WERI-Rb-1 (cell line): ENCODE measurements at places on chromosomes 3 and 15.
A peak's percentile ranks its signal among the peaks of the same experiment; 100 is the strongest.

DNA sequence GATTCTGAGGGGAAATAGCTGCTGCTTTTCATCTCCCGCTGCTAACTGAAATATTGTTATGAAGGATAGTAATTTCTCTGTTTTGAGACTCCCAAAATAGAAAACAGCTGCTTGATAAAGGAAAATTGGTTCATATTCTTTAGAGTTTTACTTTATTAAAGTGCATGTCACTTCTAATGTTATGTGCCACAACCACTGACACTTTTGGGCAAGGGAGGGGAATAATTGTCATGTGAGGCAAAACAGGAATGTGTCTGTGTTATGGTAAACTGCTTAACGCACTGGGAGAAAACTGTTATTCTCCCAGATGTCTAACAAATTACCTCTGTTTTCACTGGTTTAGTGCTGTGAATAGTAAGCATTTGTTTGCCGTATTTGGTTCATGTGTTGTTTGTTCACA lies 201.6 kb downstream of the PDZRN3 start:
- DNase-seq = no peak

DNA sequence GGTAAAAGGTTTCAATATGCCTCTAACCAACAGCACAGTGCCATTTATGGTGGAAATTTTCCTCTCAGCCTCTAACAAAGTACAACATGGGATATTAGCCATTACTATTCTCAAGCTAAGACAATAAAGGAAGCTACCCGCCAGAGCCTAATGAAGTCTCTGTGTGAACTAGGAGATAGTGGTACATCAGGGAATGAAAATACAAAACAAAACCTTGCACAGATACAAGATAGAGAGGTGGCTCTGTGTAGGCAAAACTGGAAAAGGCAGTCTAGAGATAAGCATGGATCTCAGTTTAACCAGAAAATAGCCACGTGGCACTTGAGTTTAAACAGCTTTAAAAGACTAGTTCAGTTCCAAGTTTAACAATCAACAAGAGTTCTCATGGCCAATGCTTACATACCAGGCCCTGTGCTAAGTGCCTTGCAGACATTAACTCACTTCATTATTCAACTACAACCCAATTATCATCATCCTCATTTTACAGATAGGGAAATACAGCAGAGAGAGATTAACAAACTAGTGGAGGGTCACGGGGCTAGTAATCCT lies 279.3 kb downstream of the IGSF11 start:
- DNase-seq = no peak

GRCh38 chr3:20573175-20573574 lies 387.2 kb upstream of the SGO1 start:
- DNase-seq = no peak

DNA sequence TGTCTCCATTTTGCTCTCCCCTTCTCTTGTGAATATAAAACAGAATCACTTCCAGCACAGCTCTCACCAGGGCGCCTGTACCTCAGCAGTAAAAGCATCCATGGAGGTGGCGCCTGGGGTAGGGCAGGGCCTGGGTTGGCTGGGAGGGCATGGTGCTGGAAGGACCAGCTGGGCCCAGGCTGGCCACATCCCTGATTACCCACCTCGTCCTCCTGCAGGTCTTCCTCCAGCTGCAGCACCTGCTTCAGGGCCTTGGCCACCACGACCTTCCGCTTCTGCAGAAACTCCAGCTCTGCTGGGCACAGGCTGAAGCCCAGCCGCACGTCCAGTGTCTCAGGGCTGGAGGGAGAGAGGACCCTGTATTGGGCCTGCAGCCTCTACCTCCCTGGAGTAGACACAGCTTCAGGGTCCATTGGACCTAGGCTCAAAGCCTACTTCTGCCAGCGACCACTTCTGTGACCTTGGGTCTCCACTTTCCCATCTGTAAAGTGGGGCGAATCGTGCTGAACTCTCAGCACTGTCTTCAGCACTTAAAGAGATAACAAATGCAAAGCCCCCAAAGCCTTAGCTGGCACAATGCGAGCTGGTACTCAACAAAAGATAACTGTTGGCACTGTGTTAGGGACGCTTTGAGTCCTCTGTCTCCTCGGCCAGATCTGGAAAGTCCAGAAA lies 23.8 kb downstream of the PLA2G4E start:
- DNase-seq = no peak

- DNase-seq = peak; percentile 60
Measured at GRCh38 chr3:148970271-148970670, 21.1 kb upstream of the GYG1 start.

DNA sequence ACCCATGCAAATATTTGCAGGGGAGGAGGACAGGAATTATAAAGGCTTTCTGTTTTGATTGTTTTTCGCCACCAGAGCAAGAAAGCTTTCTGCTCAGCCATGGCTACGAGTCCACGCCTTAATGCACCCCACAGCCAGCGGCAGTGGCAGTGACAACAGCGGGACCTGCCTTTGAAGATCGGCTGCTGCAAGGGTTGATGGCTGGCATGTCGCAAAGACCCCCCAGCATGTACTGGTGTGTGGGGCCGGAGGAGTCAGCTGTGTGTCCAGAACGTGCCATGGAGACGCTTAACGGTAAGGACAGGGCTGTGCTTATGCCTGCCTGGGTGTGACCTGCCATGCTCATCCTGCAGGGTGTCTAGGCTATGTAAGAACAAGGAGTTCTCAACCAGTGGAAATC lies 5.3 kb downstream of the LRRK1 start:
- DNase-seq = no peak

DNA sequence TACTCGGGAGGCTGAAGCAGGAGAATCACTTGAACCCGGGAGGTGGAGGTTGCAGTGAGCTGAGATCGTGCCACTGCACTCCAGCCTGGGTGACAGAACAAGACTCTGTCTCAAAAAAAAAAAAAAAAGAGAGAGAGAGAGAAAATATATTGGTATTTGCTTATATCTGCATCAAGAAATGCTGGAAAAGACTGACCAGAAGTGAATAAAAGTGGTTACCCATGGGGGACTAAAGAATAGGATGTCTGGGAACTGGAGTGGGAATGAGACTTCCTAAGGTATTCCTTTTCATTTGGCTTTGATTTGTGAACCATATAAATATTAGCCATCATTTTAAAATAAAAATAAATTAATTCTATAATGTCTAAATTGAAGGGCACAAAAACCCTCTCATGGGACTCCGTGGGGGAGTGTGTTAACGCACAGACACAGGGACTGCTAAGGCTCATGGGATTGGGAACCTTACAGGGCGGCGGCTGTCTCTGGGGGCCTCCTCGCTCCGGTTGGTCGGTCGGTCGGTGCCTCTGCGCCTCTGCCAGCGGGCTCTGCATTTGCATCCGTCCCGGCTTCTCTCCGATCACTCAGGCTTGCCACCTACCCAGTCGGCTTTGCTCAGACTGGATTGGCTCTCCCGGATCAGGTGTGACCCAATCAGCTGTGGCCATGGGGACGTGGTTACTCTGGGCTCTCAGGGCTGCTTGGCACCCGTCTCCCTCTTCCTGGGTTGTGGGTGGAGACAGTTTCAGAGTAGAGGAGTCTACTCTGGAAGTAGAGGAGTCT lies 12.7 kb upstream of the TSPAN3 start:
- DNase-seq = no peak

DNA sequence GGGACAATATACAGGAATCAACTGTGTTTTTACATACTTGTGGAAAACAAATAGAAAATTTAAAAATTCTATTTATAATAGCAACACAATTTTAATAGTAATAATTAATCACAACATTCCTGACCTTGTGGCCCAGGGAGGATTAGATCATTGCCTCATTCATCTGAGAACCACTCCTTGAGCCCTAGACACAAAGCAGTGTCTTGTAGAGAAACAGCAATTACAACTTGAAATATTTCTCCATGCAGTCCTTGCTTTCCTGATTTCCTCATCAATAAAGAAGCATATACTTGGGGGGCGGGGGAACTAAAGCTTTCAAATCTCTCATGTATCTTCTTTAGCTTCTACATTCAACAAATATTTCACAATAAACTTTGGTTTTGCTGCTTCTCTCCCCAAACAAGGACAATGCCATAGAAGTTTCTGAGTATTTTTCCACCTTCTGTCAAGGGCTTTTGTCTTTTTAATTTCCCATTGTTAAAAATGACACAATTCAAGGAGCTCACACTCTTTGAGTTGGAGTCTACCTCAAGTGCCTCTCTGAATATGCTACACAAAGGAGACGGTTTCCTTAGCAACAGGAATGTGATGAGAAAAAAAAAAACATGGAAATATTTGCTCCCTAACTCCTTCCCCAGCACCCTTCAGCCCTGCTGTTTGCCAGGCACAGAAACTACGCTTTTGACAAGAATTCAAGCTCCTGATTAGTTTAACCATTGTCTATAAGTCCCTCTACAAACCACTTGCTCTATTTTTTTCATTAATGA lies 118.8 kb downstream of the ARPP21 start:
- no peak for DNase-seq

DNA sequence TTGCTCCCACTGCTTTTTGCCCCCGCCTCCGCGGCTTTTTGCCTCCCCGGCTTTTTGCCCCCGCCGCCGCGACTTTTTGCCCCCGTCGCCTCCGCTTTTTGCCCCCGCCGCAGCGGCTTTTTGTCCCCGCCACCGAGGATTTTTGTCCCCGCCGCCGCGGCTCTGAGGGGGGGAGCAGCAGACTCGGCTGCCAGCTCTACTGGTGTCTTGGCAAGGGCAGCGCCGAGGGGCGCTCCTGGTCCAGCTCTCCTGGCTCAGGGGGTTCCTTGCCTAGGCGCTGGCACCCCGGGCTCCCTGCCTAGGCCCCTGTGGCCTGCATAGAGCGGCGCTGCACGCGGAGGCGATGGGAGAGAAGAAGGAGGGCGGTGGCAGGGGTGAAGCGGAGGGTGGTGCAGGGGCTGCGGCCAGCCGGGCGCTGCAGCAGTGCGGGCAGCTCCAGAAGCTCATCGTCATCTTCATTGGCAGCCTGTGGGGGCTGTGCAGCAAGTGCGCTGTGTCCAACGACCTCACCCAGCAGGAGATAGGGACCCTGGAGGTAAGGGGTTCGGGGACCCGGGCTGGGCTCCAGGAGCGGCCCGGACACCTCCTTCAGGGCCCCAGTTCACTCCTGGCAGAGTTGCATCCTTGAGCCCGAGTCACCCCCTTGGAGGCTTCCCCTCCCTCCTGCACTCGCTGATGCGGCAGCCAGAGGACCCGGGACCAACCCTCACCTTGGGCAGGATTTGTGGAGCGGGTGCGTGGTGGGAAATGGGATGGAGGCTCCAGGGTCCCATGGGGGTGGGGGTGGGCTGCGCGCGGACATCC lies 642.4 kb downstream of the GOLGA6L6 start:
- no peak for DNase-seq

DNA sequence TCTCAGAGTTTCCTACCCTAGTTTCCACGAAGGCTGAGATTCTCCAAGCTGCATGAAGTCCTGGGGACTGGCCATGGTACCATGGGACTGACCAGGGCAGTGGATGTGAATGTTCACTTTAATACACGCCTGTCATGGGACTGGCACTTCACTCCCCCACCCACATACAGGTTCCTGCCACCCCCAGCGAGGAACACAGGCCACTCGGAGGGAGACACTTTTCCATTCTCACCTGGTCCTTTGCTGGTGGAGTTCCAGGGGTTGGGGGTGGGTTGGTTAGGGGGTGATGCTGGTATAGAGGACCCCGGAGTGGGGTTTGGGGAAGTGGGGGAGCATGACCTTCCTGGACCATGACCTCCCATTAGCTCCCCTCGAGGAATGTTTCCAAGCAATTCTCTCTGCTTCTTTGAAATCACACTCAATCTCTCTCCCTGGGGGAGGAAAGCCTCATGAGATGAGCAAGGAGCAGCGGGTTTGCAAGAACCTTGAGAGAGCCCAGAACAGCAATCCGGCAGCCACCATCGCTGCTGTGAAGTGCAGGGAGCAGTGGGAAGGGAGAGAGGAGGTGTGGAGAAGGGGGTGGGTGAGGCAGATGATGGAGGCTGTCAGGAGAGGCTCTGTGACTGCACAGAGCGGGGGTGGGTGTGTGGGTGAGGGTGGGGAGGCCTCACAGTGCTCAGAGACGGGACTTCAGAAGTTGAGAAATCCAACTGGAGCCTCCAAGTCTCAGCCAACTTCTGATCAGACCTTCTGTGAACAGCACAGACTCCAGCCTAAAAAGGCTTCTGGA lies 69.7 kb downstream of the ADCY5 start:
- DNase-seq = no peak

DNA sequence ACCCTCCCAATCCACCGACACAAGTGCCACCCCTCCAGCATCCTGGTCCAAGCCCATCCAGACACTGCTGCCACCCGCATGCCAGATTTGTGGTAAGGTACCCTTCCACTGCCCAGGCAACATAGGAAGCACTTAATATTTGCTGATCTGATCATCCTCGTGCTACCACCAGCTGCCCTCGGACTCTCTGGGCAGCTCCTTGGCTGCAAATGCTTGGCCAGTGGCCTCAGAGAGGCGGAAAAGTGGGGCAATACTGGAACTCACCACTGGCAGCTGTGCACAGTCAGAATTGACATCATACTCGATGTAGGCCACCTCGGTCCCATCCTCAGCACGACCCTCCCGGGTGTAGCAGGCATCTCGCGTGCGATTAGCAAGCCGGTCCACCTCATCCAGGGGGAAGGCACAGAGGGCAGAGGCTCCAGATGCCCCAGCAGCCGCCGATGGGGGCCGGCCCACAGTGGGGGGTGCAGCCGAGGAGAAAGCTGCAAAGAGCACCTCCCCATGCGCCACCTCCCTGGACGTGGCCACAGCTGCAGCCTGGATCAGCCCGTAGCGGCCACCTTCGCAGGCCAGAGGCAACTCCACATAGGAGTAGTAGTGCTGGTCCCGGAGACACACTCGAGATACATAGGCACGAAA lies 6.5 kb downstream of the PLXNB1 start:
- DNase-seq = no peak

DNA sequence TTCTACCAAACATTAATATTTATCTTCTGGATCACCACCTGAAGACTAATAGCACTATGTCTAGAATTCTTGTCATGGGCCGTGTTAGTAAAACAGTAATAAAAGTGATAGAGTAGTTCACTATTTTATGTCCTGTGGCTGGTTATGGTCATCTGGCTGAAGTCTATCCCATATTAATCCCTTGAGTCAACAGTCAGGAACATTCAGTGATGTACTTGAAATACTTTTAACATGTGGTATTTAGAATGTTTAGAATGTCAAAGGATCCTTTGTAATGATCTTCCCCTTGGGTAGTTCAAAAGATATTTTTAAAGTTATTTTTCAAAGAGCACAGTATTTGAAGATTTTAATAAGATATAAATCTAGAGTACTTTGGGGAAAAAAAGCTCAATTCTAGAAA lies 117.0 kb downstream of the MBNL1 start:
- no peak for DNase-seq

DNA sequence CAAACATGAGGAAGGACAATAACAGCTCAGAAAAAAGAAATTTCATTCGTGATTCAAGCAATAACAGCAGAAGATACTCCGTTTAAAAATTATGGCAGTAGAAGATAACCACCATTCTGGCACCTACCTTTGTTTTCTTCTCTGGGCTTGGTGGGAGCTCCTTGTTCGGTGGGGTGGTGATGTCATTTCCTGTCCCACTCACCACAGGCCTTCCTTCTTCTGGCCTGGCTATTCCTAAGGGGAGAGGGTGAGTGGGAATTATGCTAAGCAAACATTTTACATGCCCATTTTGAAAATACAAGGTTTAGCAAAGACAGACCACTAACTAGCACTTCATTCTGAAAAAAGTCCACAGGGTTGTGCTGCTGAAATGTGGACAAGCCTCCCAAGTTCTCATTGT lies 74.4 kb downstream of the DHX30 start:
- DNase-seq = no peak

GRCh38 chr3:134222835-134223234 lies 27.8 kb downstream of the RYK start:
- no peak for DNase-seq
